ENCODE measurements at places on chromosomes 6 and 20.
A peak's percentile ranks its signal among the peaks of the same experiment; 100 is the strongest.

GRCh38 chr6:115740907-115741306 is 319.8 kb downstream of the FRK start:
- no peak for DNase-seq

GRCh38 chr6:35147026-35147425 is 5.9 kb upstream of the TCP11 start:
- DNase-seq, result no peak

DNA sequence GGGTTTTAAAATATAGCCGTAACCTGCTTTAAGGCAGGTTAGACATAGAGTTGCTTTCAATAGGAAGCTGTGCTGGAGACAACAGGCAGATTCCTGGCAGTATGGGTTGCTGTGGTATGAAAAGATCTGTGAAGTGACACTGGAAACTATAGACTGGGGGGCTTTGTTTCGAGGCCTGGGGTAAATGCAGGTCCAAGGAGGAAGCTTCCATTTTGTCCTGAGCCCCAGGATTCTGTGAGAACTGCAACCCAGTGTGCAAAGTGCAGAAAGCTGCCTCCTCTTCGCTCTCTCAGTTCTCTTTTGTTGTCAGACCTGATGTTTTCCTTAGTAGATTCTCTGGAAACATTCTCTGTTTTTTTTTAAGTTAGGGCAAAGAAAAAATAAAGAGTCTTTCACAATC is 86.9 kb downstream of the LYRM4 start:
- DNase-seq, result no peak

GRCh38 chr6:86936834-86937218 is 502 bp upstream of the HTR1E start:
- DNase-seq, result no peak

- no peak for DNase-seq
Measured at GRCh38 chr20:597560-597959, 12.5 kb downstream of the TCF15 start.

DNA sequence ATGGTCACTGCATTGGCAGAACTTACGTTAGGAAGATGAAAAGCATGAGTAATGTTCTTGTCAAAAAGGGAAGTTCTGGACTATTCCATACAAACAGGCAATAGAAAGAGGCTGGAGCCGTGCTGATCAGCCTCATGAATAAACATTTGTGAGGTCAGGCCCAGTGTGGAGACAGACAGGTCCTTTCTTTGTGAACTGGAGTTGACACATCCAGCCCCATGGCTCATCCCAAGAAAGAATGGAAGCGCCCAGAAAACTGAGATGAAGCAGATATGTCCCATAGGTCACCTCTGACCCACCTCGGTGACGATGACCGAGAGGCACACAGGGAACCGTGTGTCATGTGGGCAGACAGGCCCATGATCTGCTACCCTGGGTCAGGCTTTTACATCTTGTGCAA is 276.0 kb upstream of the SGK1 start:
- no peak for DNase-seq

- no peak for DNase-seq
Measured at GRCh38 chr6:143525356-143525755, 13.8 kb upstream of the FUCA2 start.

DNA sequence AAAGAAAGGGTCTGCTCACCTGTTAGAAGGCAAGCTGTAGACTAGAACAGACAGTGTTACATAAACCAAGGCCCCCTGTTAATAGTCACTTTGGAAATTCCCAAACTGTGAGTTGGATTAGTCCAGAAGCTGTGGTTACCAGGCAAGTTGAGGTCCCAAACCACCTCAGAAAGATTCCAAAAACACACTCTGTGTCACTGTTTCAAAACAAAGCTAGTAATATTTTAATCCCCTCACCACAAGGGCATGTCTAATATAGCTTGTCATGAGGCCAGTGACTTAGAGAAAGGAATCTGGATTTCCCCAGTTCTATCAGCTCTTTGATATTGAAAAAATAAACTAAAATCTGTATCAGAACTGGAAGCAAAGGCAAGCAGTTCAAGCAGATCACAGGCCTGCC is 244.6 kb downstream of the HAO1 start:
- peak; percentile 59 for DNase-seq

DNA sequence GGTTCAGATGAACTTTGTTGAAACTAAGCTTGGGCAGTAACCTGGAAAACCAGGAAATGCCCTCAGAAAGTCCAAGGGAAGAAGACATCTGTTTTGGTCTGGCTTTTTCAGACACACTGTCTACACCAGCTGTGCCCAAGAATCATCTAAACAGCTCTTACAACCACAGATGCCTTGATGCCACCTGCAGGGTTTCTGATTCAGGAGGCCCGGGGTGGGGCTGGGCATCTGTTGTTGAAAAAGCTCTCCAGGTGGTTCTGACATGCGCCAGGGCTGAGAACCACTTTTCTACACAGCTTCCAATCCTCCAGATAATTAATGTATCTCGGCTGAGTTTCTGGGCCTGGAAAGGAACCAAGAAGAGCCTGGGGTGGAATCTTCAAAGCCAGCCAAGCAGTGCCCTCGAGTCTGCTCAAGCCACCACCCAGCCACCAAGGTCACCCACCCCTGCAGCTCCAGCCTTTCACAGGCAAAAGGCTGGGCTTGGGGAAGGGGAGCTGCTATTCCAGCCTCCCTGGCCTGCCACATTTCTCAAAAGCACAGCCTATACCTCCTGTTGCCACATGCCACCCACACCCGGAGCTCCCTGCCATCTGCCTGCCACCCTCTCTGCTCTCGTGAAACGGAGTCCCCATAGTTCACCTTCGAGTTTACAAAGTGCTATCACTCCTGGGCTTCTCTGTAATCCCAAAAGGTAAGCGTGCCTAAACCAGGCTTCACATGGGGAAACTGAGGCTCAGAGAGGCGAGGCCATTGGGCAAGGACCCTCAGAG is 9.4 kb downstream of the MDGA1 start:
- no peak for DNase-seq

- DNase-seq, result no peak
Measured at GRCh38 chr20:13819885-13820645, 35.2 kb downstream of the NDUFAF5 start.

DNA sequence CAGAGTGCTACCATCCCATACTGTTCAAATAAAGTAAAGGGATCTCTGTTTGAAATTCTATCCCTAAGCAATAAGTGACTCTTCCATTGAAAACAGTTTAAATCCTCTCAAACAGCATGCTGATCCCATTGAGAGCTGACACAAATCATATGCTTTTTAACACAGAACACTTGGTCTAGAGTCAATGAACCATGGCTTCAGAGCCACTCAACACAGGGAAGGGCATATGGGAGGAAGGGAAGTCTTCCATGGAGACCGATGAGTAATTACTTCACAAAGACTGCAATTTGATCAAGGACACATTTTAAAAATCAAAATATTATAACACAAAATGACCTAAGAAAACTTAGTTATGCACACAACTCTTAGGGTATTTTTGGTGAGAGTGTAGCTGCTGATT is 1073.0 kb upstream of the MAP3K7 start:
- no peak for DNase-seq

GRCh38 chr20:34108616-34109174 is 3.3 kb downstream of the EIF2S2 start:
- no peak for DNase-seq

GRCh38 chr20:37298190-37298939 is 8.9 kb downstream of the MANBAL start:
- DNase-seq, result peak; percentile 32

GRCh38 chr20:2655331-2656116 is 3.1 kb downstream of the NOP56 start:
- DNase-seq, result no peak

DNA sequence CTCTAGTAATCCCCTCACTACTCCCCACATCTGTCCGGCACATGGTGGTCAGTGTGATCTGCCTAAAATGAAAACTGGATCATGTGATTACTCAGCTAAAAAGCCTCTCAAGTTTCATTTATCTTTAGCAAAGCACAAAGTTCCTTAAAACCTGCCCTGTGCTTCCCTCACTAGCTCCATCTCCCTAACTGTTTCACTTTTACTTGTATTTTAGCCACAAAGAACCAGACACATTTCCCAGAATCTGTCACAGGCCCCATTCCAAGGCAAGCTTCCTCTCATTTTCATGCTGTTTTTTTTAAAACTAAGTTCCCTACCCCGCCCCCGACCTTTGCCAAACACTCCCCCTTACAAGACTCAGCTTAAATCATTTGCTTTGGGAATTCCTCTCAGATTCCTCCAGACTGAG is 8.9 kb upstream of the IGF2R start:
- no peak for DNase-seq

- no peak for DNase-seq
Measured at GRCh38 chr6:43762966-43763695, 6.9 kb upstream of the VEGFA start.

DNA sequence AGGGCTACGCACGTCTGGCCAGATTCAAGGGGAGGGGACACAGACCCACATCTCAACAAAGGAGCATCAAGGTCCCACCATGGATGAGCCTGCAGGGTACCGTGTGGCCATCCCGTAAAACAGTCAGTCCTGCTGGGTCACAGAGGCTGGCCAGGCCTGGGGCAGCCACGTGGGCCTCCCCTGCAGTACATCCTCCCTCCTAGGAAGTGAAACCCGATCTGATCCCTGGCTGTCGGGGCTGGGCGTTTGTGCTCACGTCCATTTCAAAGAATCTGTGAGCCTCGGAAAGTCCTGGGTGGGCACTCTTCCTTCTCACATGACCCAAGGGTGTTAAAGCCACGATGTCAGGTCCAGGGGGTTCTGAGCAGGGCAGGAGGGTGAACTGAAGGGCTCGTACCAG is 14.3 kb downstream of the SULF2 start:
- no peak for DNase-seq

- DNase-seq, result no peak
Measured at GRCh38 chr6:14172562-14172961, 55.0 kb downstream of the CD83 start.

GRCh38 chr6:157813750-157814455 is 9.1 kb upstream of the SNX9 start:
- peak; percentile 54 for DNase-seq

DNA sequence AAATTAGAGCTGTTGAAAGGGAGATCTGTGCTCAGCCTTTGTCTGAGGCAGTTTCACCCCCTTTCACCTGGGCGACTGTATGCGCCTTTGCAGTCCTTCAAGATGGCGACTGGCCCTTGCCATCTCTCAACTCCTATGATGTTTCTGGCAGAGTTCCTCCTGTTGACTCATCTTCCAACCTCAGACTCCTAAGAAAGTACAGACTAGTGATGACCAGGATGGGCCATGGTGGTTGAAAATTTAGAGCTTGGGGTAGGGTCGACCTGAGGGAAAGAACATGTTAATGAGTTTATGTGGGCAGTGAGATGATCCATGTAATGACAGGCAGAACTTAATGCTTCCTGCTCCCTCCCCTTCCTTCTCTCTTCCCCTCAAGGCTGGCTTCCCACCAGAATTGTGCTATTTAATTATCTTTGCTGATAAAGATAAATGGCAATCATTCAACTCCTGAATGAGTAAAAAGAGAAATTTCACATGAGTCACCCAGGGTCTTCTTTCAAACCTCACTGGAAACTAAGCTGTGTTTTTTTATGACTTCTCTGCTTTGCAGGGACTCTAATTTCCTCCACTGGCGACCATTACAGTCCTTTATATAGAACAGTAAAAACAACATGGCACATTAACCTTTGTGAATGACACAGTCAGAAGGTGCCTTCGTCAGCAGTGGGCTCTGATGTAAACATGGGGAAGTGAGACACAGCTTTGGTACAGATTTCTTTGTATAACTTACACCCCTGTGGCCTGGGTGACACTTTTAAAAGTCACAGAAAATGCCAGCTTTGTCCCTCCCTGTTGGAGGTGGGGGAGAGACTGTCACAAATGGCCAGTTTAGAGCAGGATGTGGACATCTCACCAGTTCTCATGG is 103.5 kb downstream of the SCP2D1 start:
- peak; percentile 28 for DNase-seq

DNA sequence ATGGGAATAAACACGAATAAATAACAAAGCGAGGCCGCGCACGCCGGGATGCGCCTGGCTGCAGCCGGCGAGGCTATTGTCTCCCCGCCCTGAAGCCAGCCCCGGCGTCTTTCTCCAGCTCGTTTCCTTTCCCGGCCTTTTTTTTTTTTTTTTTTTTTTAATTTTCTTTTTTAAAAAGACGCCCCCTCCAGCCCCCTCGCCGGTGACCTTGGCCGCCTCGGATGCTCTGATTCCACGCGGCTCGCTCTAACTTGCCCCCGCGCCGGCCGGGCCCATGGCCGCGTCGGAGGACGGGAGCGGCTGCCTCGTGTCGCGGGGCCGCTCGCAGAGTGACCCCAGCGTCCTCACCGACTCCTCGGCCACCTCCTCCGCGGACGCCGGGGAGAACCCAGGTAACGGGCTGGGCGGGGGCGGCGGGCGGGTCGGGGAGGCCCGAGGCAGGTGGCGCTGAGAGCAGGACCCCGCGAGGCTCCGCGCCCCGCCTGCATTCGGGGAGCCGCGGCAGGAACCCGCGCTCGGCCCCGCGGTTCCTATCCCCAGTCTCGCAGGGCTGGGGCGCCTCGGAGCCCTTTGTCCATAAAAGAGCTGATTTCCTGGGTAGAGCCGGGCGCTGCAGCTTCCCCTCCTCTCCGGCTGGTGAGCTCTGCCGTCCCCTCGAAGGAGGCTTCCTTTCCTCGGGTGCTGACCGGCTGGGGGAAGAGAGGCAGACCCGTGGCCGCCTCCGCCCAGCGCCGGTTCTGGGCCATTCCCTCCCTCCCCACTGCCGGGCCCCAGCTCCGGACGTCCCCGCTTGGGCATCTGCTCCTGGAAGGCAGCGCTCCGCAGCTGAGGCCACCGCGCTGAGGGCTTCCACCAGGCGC is 631 bp downstream of the PHACTR3 start:
- no peak for DNase-seq

DNA sequence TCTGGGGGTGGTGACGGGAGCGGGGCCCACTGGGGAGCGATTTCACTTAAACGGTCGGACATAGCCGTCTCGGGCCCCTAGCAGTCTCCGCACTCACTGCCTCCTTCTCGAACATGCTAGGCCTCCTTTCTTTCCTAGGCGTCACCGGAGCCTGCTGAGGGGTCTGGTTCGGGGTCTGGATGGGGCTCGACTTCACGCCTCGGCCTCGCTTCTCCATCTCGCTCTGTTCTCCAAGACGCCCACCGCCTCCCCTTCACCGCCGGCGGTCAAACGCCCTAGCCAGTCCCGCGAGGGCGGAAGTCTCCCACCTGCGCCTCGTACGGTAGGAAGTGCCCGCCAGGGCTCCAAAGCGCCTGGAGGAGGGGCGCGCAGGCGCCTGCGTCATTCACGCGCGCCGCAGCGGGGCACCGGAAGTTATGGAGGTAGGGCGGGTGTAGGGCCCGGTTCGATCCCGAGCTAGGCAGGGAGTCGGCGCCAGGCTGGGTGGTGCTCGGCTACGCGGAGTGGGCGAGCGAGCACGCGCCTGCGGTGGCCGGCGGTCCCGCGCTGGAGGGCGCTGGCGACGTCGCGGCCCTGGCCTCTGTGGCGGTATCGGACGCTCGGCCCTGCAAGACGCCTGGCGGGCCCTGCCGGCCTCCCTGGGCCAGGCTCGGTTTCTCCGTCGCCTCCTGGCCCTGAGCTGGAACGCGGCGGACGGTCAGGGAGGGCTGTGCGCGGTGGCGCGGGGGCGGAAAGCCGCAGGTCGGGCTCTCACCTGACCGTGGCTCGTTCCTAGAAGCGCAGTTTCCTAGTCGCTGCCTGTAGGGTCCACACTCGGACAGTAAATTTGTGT is at the start of the genes DYNLT2 and ERMARD:
Gene DYNLT2, minus strand, starts transcription at position 331 of the 832 bp plus-strand sequence. Its CDS starts 114 bp downstream, at position 217.
Gene ERMARD, plus strand, starts transcription at position 381 of the 832 bp plus-strand sequence. Its CDS starts 36 bp downstream, at position 417.
- DNase-seq, result peak; percentile 90
